ENCODE measurements at places on chromosomes 5 and 9. TPM values are rescaled to one million over a fixed set of nuclear protein-coding genes. Genes with fewer than 3 reads are reported as not detected.

Gene FRRS1L
- 3.7 TPM for polyA plus RNA-seq

Gene HSDL2
- 118 TPM for polyA plus RNA-seq

Gene NUP155
- polyA plus RNA-seq = 26.5 TPM

Gene ACTL7A
- not detected for polyA plus RNA-seq

Gene GPR151
- polyA plus RNA-seq = not detected

Gene EGFLAM
- polyA plus RNA-seq = 10.7 TPM

Gene FAM13B
- polyA plus RNA-seq = 52.5 TPM

Gene NME5
- 22.7 TPM for polyA plus RNA-seq

Gene LHX6
- 3.5 TPM for polyA plus RNA-seq

Gene HMGXB3
- 34.0 TPM for polyA plus RNA-seq

Gene TRAF1
- 5.4 TPM for polyA plus RNA-seq

DNA sequence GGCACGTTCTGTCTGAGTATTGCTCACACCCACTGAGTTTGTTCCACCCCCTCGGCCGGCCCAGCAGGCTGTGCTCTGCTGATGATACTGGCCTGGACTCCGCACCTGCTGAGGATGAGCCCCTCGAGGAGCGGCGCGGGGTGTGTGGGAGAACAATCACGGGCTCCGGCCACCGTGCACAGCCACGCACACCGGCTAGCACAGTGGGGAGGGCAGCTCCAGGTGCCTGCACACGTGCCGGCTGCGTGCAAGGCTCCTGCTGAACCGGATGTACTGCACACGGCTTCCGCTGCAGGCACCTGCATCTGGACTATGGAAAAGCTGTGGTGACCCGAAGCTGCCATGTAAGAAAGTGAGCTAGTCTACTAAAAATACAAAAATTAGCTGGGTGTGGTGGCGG lies 485.2 kb upstream of the CDH9 start:
- no peak for DNase-seq

GRCh38 chr9:129900263-129901027 lies 65.2 kb downstream of the USP20 start:
- no peak for DNase-seq

GRCh38 chr9:89874351-89875321 lies 269.8 kb downstream of the GADD45G start:
- no peak for DNase-seq

GRCh38 chr5:81391-82021 lies 10.5 kb upstream of the PLEKHG4B start:
- no peak for DNase-seq

DNA sequence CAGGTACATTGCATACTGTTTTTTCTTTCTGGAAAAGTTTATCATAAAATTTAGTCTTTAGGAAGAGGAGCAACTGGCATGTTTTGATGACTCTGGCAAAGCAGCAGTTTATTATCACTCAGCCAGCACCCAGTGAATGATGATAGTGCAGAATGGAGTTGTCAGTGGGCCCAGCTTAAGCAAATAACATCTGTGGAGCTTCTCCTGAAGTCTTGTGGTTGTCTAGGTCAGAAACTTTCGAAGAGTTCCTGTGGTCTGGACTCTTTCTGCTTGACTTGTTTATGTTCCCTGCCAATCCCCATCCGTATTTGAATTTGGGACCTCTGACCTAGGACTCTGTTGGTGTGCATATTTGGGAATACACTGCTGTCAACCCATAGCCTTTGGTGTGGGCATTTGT lies 38.1 kb upstream of the C5orf47 start:
- DNase-seq = no peak

- no peak for DNase-seq
Measured at GRCh38 chr5:33539212-33539611, 98.4 kb downstream of the TARS1 start.

GRCh38 chr5:12292610-12293204 lies 388.5 kb upstream of the CTNND2 start:
- no peak for DNase-seq

- DNase-seq = no peak
Measured at GRCh38 chr5:154395407-154396106, 50.2 kb upstream of the SAP30L start.

DNA sequence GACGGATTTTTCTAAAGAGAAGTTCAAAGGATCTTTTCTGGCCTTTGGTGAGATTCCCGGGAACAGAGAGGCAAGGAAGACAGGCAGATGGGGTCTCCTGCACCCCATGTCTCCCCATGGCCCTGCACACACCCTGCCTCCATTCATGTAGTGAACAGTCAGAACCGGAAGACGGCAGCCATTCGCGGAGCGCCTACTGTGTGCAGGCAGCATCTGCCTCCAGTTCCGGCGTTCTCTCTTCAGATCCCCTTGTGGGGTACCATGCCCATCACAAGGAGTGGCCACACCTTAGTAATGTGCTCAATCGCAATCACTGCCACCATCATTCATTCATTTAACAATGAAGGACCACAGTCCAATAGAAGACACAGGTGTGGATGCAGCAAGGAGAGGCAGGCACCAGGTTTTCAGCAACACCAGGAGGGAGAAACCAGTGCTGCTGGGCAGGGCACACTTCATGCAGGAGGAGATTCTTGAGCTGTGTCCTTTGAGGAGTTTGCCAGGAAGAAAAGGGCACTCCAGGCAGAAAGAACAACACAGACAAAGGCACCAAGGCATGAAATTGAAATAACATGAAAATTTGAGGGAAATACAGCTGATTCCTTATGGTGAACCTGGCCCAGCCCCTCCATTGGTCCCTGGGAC lies 171.5 kb upstream of the PHYKPL start:
- no peak for DNase-seq

GRCh38 chr9:89448821-89449220 lies 49.1 kb downstream of the SEMA4D start:
- no peak for DNase-seq

DNA sequence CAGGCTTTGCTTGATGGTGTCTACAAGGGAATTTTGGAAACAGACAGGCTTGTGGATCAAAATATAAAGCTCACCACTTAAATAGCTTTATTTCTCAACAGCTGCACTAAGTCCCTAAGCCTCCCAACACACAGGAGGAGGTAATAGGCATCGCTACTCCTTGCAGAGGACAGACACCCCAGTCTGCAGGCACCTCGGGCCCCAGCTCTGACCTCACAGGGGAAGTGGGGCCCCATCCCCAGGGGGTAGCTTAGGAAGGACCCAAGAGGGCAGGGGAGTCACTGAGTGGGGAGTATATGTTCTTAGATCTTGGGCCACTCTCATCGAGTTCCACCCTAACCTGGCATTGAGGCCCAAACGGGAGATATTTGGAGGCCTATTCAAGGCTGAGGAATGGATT lies 66.7 kb upstream of the XPA start:
- no peak for DNase-seq

- DNase-seq = no peak
Measured at GRCh38 chr5:160165137-160166068, 46.2 kb upstream of the PWWP2A start.

DNA sequence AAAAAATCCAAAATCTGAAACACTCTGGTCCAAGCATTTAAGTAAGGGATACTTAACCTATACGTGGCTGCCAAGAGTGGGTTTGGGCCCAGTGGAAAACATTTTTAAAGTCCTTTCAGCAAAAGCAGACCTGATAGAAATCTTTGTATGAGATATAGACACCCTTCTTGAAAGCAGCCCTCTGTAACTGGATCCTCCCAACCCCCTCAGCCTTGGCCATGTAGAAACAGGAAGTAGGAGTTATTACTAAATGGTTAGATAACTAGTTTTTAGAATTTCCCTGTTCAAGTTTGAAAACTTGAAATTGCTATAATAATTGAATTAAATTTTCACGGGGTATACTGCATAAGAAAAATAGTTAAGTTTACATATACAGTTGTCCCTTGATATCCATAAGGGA lies 111.3 kb upstream of the PCA3 start:
- DNase-seq = no peak

DNA sequence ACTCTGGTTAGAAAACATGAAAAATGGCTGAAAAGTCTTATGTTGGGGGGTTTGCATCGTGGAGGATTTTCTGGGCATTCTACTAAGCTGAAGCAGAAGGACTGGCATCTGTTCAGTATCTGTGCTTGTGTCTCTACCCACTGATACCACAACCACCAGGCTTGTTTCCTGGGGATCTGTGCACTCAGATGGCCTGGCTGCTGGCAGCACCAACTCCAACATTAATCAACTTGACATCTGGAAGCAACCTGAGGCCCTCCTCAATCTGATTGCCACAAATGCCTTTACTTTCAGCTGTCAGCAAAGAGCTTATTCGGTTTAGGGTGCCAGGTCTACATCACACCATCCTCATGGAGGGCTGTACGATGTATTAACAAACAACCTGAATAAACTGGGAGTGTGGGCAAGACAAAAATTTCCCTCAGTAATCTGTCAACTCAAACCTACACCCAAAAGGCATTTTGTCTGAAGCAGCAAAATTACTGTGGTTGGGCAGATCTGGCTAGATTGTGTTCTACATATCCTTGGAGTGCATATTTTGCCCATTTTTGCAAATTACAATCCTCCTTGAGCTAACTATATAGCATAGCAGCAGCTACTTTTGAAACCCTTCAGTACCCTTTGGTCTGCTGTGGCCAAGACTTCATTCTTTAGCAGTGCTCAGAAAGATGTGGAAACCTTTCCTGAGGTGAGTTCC lies 74.6 kb downstream of the FOXD1 start:
- no peak for DNase-seq

GRCh38 chr5:154311362-154311761 lies 120.8 kb downstream of the GALNT10 start:
- no peak for DNase-seq

DNA sequence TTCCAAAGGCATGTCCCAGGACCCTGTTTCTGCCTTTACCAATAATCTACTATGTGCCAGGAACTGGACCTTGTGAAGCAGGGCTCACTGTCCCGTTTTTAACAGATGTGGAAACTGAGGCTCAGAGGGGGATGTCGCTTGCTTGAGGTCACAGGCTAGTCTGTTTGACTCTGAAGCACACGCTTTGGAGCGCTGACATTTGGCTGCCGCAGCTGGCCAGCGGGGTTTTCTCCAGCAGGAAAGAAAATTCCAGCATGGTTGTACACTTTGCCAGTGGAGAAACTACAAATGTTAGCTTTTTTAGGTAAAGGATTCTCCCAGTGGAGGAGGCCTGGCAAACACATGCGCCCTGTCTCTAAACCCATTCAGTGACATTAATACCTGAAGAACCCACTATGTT lies 50.5 kb downstream of the SH3PXD2B start:
- DNase-seq = no peak

DNA sequence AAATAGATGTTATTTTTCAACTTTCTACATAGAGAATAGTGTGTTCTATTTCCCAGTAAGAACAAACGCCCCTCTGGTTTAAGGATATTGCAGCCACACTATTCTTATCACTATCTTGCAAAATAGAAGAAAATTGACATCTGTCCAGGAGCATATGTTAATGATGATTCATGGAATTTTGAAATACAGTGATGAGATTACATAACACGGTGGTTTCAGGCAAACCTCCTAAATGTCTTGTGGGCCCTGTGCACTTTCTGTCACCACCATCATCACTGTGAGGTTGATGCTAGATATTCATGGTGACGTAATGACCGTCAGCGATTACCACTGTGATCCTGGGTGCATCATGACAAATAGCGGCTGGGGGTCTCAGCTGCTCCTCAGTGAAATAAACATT lies 48.1 kb downstream of the CFAP90 start:
- no peak for DNase-seq

GRCh38 chr5:82396871-82397514 lies 118.8 kb upstream of the RPS23 start:
- DNase-seq = peak; percentile 65

DNA sequence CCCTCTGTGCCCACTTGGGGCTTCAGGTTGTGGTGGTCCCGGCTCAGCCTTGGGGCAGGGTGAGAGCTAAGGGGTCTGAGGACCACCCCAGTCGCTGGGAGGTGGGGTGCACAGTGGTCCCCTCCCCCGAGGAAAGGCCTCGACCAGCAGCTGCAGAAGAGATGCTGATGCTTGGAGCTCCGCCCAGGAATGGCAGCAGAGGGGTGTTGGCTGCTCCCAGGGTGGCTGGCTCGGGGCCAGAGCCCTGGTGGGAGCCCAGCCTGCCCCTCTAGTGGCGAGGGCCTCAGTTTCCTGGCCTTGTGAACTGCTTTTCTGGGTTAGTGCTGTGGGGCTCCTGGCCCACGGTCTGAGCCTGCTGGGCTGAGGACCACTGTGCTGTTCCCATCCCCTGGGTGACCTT lies 1.2 kb downstream of the DIPK1B start:
- DNase-seq = no peak

- no peak for DNase-seq
Measured at GRCh38 chr9:76136986-76137385, 246.5 kb downstream of the PCSK5 start.

GRCh38 chr5:160679567-160680309 lies 172.3 kb downstream of the ATP10B start:
- no peak for DNase-seq

DNA sequence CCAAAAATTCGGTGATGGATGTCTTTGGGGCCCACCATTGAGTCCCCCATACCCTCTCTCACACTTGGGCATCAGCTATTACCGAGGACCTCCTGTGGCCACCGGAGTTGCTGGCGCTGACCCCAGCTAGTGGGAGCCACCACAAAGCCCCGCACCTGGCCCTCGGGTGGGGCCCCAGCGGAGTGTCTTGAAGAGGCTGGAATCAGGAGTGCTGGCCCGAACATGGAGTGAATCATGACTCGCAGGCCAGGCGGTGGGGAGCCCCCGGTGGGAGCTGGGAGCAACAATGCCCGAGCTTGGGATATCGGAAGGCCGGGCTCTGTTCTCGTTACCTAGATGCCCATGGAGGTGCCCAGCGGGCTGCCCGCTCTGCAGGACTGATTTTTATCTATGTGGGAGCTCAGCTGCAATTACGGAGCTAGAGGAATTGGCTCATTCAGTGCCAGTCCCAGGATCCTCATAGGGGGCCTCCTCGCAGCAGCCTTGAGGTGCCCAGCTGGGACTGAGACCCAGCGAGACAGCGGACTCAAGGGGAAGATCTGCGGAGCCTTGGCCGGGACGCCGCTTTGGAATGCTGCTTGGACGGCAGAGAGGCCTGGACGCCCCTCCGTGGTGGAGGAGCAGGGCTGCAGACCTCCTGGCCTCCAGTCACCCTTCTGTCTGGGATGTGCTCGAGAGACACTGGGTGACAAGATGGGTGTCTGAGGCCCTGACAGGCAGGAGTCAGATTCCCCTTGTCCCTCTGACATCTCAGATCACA lies 70.8 kb downstream of the PSMB7 start:
- DNase-seq = no peak

- DNase-seq = no peak
Measured at GRCh38 chr5:77356740-77357139, 135.4 kb downstream of the WDR41 start.

GRCh38 chr5:80238097-80238496 lies 17.8 kb downstream of the SERINC5 start:
- no peak for DNase-seq

- no peak for DNase-seq
Measured at GRCh38 chr9:135818718-135819475, 88.4 kb downstream of the CAMSAP1 start.
